Natural killer cell treated with Interleukin-12 subunit alpha and Interleukin-12 subunit beta and Interleukin-15 and Interleukin-18, amount 100 ng/mL, for 72 hours (primary cell): ENCODE measurements at places on chromosomes 1 and 21.

- no peak for DNase-seq
Measured at GRCh38 chr1:18927082-18927653, 24.8 kb upstream of the ALDH4A1 start.

GRCh38 chr1:175520186-175520585 is 223.2 kb downstream of the TNR start:
- DNase-seq, result no peak

- no peak for DNase-seq
Measured at GRCh38 chr1:33012165-33012564, 24.5 kb downstream of the AK2 start.

DNA sequence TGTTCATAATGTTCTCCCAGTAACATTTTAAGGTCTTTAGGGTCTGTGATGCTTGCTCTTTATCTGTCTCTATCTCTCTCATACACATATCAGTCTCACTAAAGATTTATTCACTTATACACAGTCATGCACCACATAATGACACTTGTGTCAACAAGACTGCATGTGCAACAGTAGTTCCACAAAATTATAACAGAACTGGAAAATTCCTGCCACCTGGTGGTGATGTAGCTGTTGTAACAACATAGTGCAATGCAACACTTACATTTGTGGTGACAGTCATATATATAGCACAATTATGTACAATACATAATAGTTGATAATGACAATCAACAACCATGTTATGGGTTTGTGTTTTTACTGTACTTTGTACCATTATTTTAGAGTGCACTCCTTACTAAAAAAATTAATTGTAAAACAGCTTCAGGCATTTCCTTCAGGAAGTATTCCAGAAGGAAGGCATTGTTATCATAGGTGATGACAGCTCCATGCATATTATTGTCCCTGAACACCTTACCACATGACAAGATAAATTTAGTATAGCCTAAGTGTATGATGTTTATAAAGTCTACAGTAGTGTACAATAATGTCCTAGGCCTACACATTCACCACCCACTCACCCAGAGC is 8.1 kb downstream of the TDRD5 start:
- no peak for DNase-seq

- no peak for DNase-seq
Measured at GRCh38 chr1:205444931-205445645, 10.8 kb downstream of the BLACAT1 start.

GRCh38 chr1:225823811-225824261 is 13.9 kb downstream of the EPHX1 start:
- no peak for DNase-seq

DNA sequence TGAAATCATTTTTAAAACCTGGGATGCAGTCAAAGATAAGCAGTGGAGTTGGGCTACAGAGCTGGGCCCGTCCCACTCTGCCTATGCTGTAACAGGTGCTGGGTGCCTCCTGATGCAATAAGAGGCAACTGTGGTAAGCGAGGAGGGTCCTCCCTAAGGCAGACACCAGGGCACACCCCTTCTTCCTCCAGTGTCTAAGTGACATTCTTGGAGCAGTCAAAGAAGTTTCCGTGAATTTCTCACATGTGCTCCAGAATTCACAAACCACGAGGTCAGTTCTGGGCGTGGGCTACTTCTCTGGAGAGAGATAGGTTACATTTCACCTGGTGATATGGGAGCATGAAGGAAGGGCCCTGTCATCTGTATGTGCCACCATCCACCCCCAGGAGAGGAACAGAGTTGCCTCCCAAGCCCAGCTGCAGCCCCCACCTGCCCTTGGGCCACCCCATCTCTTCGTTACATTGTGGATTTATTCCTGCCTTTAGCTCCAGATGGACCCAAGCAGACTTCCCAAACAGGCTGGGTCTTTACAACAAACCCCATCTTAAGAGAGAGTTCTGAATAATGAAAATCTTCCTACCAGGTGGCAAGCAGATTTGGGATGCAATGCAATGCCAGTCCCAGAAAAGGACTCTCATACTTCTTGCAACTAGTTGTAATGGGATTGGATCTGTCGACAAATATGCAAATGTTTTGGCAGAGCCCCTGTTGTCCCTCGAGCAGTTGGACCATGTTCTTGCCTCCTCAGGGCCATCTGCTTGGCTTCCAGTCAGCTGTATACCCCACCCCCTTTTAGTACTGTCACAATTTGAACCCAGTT is 82.5 kb upstream of the CNTN2 start:
- no peak for DNase-seq

GRCh38 chr1:60402816-60403215 is 329.2 kb upstream of the C1orf87 start:
- no peak for DNase-seq

- no peak for DNase-seq
Measured at GRCh38 chr1:162706606-162707005, 74.3 kb downstream of the DDR2 start.

- no peak for DNase-seq
Measured at GRCh38 chr1:6584126-6585080, 4.6 kb downstream of the ZBTB48 start.

DNA sequence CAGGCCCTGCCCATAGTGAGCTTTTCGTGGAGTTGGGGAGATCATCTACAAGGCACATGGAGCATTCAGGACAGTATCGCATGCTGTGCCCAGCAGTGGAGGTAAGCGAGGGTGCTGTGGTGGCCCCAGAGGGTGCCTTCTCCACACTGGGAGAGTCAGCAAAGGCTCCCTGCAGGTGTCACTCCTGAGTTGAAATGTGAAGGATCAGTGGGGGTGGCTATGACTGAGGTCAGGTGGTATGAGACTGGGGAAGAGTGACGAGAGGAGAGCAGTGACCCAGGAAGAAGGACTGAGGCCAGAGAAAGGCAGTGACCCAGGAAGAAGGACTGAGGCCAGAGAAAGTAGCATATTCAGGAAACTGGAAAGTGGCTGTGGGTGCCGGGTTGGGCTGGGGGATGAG is 53.0 kb downstream of the SPAG17 start:
- DNase-seq, result no peak

DNA sequence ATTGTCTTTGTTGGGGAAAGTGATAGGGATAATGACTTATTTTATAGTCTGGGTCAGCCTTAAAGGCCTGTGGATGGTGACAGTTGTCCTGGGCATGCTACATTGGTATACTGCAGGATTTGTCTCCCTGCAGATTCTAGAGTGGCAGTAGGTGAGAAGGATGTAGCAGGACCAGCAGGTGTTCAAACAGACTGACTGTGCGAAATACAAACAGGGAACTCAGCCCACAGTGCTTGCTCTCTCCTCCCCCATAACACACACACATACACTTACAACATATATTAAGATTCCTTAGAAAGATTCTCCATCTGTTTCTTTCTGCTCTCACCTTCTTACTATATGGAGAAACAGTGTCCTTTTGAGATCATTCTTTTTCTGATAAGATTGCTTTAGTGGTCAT is 6.9 kb downstream of the PDE4B start:
- DNase-seq, result no peak

GRCh38 chr21:21730512-21730911 is 732.3 kb downstream of the NCAM2 start:
- DNase-seq, result no peak

GRCh38 chr1:69569175-69569541 is 1.4 kb downstream of the LRRC7 start:
- DNase-seq, result no peak

DNA sequence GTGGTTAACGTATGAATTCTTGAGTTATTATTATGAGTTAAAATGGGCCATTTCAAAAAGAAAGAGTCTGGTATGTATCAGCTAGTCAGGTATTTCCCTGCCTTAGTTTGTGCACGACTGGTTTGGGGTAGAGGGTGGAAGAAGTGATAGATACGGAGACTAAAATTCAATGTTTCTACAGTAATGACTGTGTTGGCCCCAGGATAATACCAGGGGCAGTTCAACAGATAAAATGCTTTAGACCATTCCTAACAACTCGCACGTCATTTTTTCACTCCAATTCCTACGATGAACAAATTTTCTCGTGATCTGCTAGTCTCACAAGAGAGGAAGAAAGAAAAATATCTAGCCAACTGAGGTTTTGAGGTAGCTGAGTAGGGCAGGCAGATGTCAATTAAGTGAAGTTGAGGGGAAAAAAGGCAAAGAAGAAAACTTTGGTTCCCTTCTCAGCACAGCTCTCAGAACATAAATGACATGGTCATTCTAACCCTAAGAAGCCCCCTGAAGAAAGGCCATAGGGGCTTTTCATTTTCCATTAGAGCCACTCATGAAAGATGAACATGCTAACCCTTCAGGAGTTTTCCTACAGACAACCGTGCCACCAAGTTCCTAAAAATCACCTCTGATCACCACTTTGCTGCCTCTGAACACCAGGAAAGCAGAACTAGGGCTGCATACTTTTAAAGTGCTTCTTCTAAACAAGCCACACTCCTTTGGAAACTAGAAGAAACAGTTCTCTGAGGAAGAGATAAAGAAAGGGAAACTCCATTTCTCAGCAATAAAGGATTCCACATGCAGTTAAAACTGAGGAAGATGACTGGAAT is 5.6 kb downstream of the MCOLN2 start:
- no peak for DNase-seq

- DNase-seq, result no peak
Measured at GRCh38 chr1:223642237-223642636, 23.3 kb downstream of the CAPN8 start.

- DNase-seq, result no peak
Measured at GRCh38 chr1:30201015-30201414, 522.4 kb downstream of the MATN1 start.

- DNase-seq, result no peak
Measured at GRCh38 chr1:118257946-118258345, 72.9 kb upstream of the SPAG17 start.

DNA sequence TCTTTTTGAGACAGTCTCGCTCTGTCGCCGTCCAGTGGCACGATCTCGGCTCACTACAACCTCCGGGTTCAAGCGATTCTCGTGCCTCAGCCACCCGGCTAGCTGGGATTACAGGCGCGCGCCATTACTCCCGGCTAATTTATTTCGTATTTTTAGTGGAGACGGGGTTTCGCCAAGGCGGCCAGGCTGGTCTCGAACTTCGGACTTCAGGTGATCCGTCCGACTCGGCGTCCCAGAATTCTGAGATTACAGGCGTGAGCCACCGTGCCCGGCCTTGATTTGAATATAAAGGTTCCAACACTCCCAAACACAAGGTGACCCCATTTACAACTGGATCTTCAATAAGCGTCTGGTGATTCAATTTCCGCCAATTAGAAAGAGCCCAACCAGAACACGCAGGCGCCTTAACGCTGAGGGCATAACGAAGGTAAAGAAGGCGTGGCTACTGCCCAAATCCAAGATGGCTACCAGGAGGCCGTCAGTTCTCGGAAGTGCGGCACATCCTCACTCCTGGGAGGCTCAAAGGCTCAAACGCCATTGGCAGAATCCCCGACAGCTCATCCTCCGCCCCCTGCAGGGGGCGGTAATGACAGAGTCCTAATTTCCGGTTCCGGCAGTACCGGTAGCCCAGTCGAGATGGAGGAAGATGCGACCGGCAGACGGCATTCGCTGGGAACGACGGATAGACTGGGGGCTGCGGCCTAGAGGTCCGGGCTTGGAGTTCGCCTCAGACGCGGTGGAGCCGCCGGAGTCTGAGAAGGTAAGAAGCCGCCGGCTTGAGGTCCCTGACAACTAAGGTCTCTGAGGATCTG is at the start of gene SLC25A44:
Gene SLC25A44 (plus strand): TSS at position 617 of the 812 bp plus-strand sequence. CDS start 5,744 bp downstream, outside the sequence.
- peak; percentile 96 for DNase-seq

DNA sequence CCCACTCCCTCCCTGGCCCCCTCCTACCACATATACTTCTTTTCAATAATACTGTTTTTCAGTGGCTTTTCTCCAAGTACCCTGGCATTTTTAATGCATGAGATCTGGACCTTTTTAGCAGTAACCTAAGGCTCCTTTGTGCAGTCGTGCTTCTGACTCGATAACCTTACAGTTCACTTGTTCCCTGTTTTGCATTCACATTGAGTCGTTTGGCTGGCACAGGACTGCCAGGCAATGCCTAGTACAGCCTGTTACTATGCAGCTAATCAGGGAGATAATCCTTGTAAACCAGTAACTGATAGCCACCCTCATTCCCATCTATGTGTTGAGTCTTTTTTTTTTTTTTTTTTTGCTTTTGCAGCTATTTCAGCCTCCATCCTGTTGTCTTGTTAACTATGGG is 3.7 kb downstream of the ATP1B1 start:
- DNase-seq, result no peak

DNA sequence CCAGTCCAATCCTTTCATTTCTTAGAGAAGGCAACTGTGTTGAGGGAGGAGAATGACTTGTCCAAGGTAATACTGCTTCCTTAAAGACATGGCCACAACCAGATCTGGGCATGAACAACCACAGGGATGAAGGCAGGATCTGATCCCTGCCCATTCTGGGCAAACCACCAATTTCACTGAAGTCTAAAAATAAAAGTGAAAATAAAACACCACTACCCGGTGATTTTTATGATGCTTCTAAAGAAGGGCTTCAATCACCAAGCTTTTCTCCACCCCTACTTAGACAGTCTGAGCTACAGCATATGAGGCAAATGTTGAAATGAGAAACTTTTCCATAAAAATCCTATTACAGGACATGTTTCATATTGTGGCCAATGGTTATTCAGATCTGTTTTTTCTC is 133.0 kb downstream of the PTPN14 start:
- no peak for DNase-seq

DNA sequence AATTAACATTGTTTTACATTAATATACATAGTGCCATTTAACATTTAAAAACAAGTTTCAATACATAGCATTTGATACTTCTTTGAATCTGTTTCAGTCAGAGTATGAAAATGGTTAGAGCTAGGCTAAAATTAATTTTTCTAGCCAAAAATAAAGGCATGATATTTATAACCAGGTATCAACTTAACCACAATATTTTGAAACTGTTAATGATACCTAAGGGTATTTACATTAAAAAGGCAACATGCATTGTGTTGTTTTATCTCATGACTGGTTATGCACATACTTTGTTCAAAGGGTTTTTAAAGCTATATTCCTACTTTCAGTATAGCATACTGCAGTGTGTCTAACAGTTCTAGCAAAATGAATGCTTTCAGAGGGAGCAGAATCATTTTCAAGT is 130.0 kb downstream of the HS2ST1 start:
- no peak for DNase-seq

GRCh38 chr1:50735443-50735842 is 224.6 kb downstream of the FAF1 start:
- DNase-seq, result no peak

DNA sequence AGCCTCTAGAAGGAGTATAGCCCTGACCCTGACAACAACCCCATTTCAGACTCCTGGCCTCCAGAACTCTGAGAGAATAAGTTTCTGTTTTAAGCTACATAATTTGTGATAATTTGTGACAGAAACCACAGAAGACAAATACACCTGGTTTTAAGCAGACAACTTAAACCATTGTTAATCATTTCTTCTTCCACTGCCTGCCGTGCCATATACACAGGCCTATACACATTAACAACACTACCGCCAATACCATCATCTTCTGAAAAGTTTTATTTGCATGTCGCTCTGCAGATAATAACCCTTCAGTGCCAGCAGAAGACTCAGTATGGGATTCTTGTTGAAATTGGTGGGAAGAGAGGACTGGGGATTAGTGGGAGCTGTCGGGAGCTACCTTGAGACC is 39.9 kb upstream of the KRTAP19-8 start:
- no peak for DNase-seq
